Tibial artery (tissue), 4 donors: ENCODE measurements at places on chromosomes 6 and 20.

GRCh38 chr6:74741646-74742045 lies 464.2 kb downstream of the COL12A1 start:
- DNase-seq, result no peak

DNA sequence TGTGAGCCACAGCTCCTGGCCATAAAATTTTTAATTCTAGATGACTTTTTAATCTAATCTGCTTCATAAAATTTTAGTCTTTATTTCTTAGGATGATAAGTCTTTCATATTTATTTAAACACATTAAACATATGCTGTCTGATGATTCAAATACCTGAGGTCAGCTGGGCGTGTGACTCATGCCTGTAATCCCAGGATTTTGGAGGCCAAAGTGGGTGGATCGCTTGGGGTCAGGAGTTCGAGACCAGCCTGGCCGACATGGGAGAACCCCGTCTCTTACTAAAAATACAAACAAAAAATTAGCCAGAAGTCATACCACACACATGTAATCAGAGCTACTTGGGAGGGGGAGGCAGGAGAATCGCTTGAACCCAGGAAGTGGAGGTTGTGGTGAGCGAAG lies 53.1 kb downstream of the RBM24 start:
- no peak for DNase-seq

GRCh38 chr6:125932451-125932795 lies 24.1 kb upstream of the HINT3 start:
- no peak for DNase-seq

DNA sequence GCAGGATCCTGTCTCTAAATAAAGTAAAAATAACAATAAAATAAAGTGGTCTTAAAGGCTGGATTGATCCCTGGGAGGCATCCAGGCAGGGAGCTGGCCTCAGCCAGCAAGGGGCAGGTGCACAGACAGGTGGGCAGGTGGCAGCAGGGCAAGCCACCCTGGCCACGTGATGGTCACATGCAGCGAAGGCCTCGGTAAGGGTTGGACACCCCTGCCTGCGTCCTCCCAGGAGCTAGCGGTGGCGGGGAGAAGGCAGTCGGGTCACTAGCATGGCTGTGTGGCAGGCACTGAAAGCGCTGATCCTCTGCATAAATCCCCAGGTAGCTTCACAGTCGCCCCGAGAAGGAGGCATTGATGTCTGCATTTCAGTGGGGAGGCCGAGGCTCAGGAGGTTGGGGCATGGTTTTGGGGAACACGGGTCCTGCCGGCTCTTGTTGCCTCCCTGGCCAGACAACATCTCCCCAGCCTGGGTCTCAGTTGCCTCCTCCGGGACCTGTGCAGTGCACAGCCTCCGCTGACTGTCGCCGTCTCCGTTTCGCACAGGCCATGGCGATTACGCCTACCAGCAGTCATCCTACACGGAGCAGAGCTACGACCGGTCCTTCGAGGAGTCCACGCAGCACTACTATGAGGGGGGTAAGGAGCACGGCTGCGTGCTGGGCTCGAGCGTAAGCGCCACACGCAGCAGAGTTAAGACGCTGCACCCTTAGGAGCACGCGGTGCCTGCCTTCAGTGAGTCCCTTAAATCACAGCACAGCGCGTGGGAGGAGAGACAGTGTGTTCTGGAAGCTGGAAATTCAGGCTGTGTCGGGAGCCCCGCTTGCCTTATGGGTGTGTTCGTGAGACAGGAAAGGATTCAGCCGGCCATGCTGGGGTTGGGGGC lies 17.7 kb upstream of the MTG2 start:
- DNase-seq, result no peak

- DNase-seq, result no peak
Measured at GRCh38 chr20:16352321-16352720, 220.9 kb downstream of the KIF16B start.

- DNase-seq, result no peak
Measured at GRCh38 chr20:10949930-10950783, 276.4 kb upstream of the JAG1 start.

- DNase-seq, result no peak
Measured at GRCh38 chr20:38700141-38700540, 24.1 kb upstream of the SLC32A1 start.

- DNase-seq, result no peak
Measured at GRCh38 chr6:156881687-156882629, 104.8 kb downstream of the ARID1B start.

- peak; percentile 79 for DNase-seq
Measured at GRCh38 chr20:51366155-51366886, 176.2 kb downstream of the NFATC2 start.

- DNase-seq, result no peak
Measured at GRCh38 chr6:144131248-144131709, 19.0 kb upstream of the STX11 start.

GRCh38 chr20:34954904-34955230 lies 739 bp downstream of the GSS start:
- no peak for DNase-seq

DNA sequence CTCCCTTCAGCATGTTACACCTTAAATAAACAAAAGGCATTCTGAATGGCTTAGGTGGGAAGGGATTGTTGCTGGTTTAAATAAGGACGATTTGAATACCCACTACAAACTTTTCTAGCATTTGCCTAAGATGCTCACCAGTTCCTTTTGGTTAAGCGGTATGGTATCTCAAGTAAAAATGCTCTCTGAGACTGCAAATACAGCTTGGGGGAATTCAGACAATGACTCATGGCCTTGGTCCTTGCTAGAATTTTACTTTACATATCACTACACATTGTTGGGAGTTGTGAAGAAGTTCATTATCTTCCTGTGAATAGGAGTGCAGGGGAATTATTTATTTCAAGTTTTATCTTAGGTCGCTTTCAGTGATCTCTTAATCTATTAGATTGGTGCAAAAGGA lies 670.7 kb downstream of the UTRN start:
- DNase-seq, result no peak

- no peak for DNase-seq
Measured at GRCh38 chr6:123655521-123656306, 19.0 kb upstream of the TRDN start.

GRCh38 chr6:107968081-107968480 lies 10.1 kb upstream of the SEC63 start:
- DNase-seq, result no peak

- DNase-seq, result no peak
Measured at GRCh38 chr20:24445510-24446170, 23.8 kb upstream of the SYNDIG1 start.

DNA sequence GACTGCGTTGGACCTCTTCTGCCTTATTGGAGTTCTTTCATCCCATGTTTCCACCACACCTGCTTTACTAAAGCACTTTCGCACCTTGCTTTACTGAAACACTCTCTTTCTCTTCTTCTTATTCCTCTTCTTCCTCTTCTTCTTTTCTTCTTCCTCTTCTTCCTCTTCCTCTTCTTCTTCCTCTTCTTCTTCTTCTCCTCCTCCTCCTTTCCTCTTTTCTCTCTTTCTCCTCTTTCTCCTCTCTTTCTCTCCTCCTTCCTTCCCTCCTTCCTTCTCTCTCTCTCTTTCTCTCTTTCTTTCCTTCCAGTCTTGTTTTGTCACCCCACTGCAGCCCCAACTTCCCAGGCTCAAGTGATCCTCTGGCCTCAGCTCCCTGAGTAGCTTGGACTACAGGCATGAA lies 4.0 kb upstream of the RIPPLY2 start:
- no peak for DNase-seq

GRCh38 chr20:34514897-34515483 lies 1.2 kb upstream of the DYNLRB1 start:
- DNase-seq, result no peak

- no peak for DNase-seq
Measured at GRCh38 chr20:13772529-13772928, 12.2 kb downstream of the ESF1 start.
